Small intestine (tissue), 16 donors: ENCODE measurements at places on chromosomes 12 and 14. TPM values are rescaled to one million over a fixed set of nuclear protein-coding genes. Genes with fewer than 3 reads are reported as not detected.
A peak's percentile ranks its signal among the peaks of the same experiment; 100 is the strongest.

The OS9 gene
- polyA plus RNA-seq = 148 TPM

The KRT80 gene
- polyA plus RNA-seq = 0.89 TPM

The ALDH1L2 gene
- polyA plus RNA-seq = 0.77 TPM

The MYF6 gene
- polyA plus RNA-seq = not detected

The KRT3 gene
- polyA plus RNA-seq = not detected

The COX6A1 gene
- 1,220 TPM for polyA plus RNA-seq

DNA sequence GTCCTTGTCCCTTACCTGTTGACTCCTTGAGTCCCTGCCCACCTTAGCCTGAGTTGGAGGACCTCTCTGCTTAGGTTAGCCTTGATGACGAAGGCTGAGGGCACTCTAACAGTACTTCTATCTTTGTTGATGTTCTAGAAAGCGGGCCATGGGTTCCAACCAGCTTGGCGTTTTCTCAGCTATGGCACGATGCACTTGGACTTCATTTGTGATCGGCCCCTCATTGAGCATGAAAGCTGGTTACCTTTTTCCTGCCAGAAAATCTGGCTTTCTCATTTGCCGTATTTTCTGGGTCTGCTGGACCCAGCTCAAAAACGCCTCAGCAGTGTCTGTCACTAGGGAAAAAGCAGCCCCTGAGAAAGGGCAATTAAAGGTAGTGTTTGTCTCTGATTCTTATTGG is 290.8 kb downstream of the EMP1 start:
- H3K4me3 ChIP-seq = no peak overlapping the region
- H3K27me3 ChIP-seq = no peaks in the 10 kb centered on the region
- H3K27ac ChIP-seq = no peak overlapping the region
- H3K4me1 ChIP-seq = no peaks in the 10 kb centered on the region
- H3K36me3 ChIP-seq = no peaks in the 10 kb centered on the region

GRCh38 chr14:29077916-29078315 is 311.3 kb downstream of the FOXG1 start:
- H3K4me3 ChIP-seq = no peak overlapping the region
- H3K4me1 ChIP-seq = no peaks in the 10 kb centered on the region

DNA sequence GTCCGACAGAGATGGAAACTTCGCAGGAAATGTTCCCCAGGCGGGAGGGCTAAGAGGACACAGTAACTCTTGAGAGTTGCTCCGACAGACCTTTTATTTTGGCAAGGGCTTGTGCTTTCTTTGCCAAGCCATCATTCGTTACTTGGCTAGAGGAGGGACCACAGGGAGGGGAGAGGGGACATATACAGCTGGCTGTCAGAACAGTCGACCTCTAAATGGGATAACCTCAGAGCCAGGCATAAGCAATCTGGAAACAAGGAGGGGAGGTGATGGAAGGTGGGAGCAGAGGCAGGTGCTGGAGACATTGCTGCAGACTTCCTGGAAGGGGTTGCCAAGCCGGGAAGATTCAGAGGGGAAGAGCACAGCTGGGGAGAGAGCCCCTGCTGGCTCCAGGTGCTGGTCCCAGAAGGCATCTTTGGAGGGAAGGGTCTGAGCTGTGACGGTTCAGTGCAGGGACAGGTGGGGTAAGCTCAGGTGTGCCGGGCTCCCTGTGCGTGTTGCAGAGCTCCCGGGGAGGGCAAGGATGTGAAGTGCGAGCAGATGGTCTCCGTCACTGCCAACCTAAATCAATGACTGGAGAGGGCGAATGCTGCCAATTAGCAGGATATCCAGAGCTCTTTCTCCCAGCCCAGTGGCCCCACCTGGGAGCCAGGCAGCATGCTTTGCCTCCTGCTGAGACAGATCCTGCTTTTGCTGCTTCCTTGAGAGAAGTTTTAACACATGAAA is 50.1 kb downstream of the CHST11 start:
- no peak overlapping the region for H3K27ac ChIP-seq
- DNase-seq = no peak
- H3K36me3 ChIP-seq = no peaks in the 10 kb centered on the region
- H3K4me1 ChIP-seq = no peaks in the 10 kb centered on the region
- H3K27me3 ChIP-seq = no peaks in the 10 kb centered on the region

GRCh38 chr14:79502136-79502750 is 709.1 kb downstream of the DIO2 start:
- H3K4me3 ChIP-seq = no peak overlapping the region
- no peaks in the 10 kb centered on the region for H3K36me3 ChIP-seq
- H3K4me1 ChIP-seq = no peaks in the 10 kb centered on the region

GRCh38 chr14:97298331-97298730 is 501.1 kb downstream of the VRK1 start:
- no peak overlapping the region for H3K4me3 ChIP-seq
- H3K27me3 ChIP-seq = peaks cover 3% of the 10 kb centered on the region
- no peak for DNase-seq
- H3K36me3 ChIP-seq = no peaks in the 10 kb centered on the region
- H3K27ac ChIP-seq = no peak overlapping the region

GRCh38 chr14:68747393-68747792 is 45.5 kb downstream of the ZFP36L1 start:
- no peak overlapping the region for H3K4me3 ChIP-seq
- H3K4me1 ChIP-seq = peaks cover 5% of the 10 kb centered on the region
- DNase-seq = no peak
- no peak overlapping the region for H3K27ac ChIP-seq
- H3K27me3 ChIP-seq = no peaks in the 10 kb centered on the region

DNA sequence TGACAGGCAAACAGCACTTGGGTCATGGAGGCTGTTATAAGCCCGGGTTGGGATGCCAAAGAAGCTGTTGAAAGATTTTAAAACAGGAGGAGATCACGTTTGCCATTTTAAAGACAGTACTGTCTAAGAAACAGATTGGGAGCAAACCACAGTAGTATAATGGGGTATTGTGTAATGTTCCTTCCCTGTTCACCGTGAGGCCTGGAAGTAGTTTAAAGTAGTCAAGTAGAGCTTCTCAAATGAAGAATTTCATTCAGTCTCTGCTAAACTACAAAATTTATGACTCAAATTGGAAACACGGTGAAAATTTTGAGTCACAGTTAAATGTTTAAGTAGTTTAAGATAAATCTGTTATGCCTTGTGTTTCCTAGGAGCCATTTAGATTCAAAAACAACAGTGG is 35.8 kb downstream of the ATP2A2 start:
- H3K36me3 ChIP-seq = peaks cover 35% of the 10 kb centered on the region
- no peaks in the 10 kb centered on the region for H3K27me3 ChIP-seq
- H3K4me3 ChIP-seq = no peak overlapping the region
- H3K27ac ChIP-seq = no peak overlapping the region
- H3K4me1 ChIP-seq = peaks cover 5% of the 10 kb centered on the region
- no peak for DNase-seq

DNA sequence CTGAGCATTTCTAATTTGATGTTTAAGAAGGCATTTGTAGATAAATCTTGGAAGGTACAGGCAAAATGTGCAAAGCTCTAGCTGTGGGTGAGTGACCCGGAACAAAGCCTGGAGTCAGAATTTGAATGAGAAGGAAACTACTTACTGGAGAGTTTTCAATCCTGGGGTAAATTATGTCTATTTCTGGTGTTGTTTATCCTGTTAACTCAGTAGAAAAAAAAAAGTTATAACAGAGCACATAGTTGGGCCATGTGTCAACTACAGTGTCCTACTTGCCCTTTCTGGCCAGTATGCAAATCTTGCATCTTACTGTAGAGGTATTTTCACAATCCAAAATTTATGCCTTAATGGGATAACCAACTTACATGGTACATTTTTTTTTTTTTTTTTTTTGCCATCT is 182.3 kb downstream of the SYNE2 start:
- H3K27ac ChIP-seq = no peak overlapping the region
- no peak for DNase-seq
- no peaks in the 10 kb centered on the region for H3K4me1 ChIP-seq
- H3K27me3 ChIP-seq = no peaks in the 10 kb centered on the region
- no peak overlapping the region for H3K4me3 ChIP-seq

- no peak for DNase-seq
- H3K27me3 ChIP-seq = no peaks in the 10 kb centered on the region
- H3K4me3 ChIP-seq = no peak overlapping the region
Measured at GRCh38 chr12:91880528-91880927, 265.1 kb downstream of the BTG1 start.

- no peak overlapping the region for H3K4me3 ChIP-seq
- peak; percentile 96 for DNase-seq
- no peaks in the 10 kb centered on the region for H3K27me3 ChIP-seq
- H3K4me1 ChIP-seq = peaks cover 4% of the 10 kb centered on the region
Measured at GRCh38 chr12:132689227-132689626, 1.8 kb downstream of the PXMP2 start.

DNA sequence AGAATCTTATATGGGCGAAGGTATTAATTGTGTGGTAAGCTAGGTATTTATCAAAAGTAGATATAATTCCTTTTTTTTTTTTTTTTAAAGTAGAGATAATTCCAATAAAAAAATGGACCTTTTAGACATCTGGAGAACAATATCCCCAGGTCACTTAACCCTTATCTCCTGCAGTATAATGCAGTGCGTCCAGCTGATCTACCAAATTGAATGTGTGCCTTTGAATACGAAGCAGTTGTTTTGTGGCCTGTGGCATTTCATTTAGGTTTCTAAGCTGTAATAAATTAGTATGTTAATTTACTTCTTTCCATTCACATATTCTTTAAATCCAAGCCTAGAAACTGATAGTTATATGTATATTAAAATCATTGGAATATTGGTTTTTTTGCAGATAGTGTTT is 3.1 kb downstream of the FUT8 start:
- H3K4me3 ChIP-seq = no peak overlapping the region
- H3K27ac ChIP-seq = no peak overlapping the region
- no peaks in the 10 kb centered on the region for H3K36me3 ChIP-seq
- peaks cover 2% of the 10 kb centered on the region for H3K4me1 ChIP-seq
- H3K27me3 ChIP-seq = no peaks in the 10 kb centered on the region

DNA sequence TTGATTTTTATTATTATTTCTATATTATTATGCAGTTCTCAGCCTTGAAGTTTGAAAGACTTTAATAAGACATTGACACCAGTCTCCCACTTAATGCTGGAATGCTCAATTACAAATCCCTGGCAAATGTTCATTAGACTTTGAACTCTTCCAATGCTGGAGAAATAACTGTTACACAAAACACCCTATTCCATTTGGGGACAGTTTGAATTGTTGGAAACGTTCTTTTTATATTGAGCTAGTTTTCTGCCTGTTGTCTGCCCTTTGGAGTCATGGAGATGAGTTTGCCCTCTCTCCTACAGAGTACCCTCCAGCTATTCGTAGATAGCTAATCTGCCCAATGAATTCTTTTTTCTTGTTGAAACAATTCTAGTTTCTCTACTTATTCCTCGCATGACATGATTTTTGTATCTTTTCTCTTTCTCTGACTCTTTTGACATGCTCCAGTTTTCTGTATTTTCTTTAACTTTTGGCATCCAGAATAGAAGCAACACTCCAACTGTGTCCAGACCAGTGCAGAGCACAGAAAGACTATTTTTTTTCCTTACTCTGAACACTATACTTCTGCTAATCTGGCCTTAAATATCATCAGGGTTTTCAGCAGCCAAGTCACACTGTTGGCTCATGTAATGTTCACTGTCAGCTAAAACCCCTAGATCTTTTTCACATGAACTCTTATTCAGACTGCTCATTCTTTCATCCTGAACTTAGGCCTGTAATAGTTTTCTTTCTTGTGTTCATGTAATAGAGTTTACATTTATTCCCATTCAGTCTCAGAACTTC is 379.3 kb downstream of the RAD51B start:
- no peaks in the 10 kb centered on the region for H3K27me3 ChIP-seq
- no peak overlapping the region for H3K4me3 ChIP-seq
- DNase-seq = no peak
- H3K36me3 ChIP-seq = no peaks in the 10 kb centered on the region

DNA sequence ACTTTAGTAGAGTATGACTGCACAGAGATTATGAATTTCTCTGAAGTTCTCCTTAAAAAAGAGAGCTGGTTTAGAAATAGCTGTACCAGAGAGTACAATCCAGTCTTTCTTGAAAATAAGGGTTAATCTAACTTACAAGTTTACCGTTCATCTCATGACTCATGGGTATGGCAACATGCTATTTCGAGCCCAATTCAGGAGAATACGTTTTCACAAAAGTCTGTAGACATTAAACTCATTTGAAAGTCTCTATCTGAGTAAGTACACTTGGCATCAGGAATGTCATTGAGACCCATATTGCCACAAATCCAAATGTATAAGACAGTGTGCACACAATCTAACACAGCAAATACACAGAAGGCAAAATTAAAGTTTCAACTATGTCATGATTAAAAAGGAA is 160.5 kb downstream of the PIK3C2G start:
- H3K27me3 ChIP-seq = no peaks in the 10 kb centered on the region
- no peak overlapping the region for H3K4me3 ChIP-seq
- H3K36me3 ChIP-seq = no peaks in the 10 kb centered on the region

GRCh38 chr12:129779033-129779432 is 124.8 kb downstream of the TMEM132D start:
- no peaks in the 10 kb centered on the region for H3K27me3 ChIP-seq
- DNase-seq = no peak
- H3K36me3 ChIP-seq = no peaks in the 10 kb centered on the region
- no peak overlapping the region for H3K27ac ChIP-seq
- no peaks in the 10 kb centered on the region for H3K4me1 ChIP-seq

GRCh38 chr14:52338051-52338681 is 24.1 kb downstream of the PTGER2 start:
- DNase-seq = no peak
- no peaks in the 10 kb centered on the region for H3K4me1 ChIP-seq
- no peak overlapping the region for H3K27ac ChIP-seq
- H3K27me3 ChIP-seq = no peaks in the 10 kb centered on the region
- H3K4me3 ChIP-seq = no peak overlapping the region
- no peaks in the 10 kb centered on the region for H3K36me3 ChIP-seq

GRCh38 chr12:128813392-128813791 is 10.4 kb downstream of the SLC15A4 start:
- no peaks in the 10 kb centered on the region for H3K27me3 ChIP-seq
- H3K4me3 ChIP-seq = no peak overlapping the region
- DNase-seq = no peak
- no peak overlapping the region for H3K27ac ChIP-seq

GRCh38 chr14:82138431-82138830 is 604.8 kb upstream of the SEL1L start:
- H3K36me3 ChIP-seq = no peaks in the 10 kb centered on the region
- no peak for DNase-seq
- H3K4me1 ChIP-seq = no peaks in the 10 kb centered on the region
- no peak overlapping the region for H3K27ac ChIP-seq
- H3K4me3 ChIP-seq = no peak overlapping the region

- H3K27me3 ChIP-seq = no peaks in the 10 kb centered on the region
- no peaks in the 10 kb centered on the region for H3K4me1 ChIP-seq
- peak; percentile 28 for DNase-seq
- peak overlapping the region; percentile 26 for H3K27ac ChIP-seq
- no peak overlapping the region for H3K4me3 ChIP-seq
Measured at GRCh38 chr12:68240079-68240478, 13.3 kb downstream of the IL22 start.

DNA sequence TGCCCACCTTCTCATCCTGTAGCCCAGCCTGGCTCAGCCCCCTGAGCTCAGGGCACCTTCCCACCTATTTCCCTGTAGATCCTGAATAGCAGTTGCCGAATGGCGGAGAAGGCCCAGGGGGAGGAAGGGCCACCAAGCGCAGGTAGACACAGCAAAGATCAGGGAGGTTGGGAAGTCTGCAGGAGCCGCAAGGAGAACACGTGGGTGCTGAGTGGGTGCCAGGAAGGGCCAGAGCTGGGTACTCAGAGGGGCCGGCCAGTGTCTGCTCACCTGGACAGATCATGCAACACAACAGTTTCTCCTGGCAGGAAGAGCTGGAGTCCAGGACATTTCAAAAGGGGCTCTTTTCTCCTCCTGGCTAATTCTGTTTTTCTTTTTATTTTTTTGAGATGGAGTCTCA is 30.6 kb downstream of the CHGA start:
- peaks cover 13% of the 10 kb centered on the region for H3K36me3 ChIP-seq
- no peak overlapping the region for H3K4me3 ChIP-seq
- H3K27ac ChIP-seq = no peak overlapping the region
- no peaks in the 10 kb centered on the region for H3K4me1 ChIP-seq
- H3K27me3 ChIP-seq = no peaks in the 10 kb centered on the region
